ENCODE measurements at places on chromosomes 2 and 18.

GRCh38 chr18:36132756-36133155 lies 3.1 kb downstream of the ELP2 start:
- DNase-seq: no peak

- DNase-seq: no peak
These were observed 14.4 kb downstream of the PIEZO2 start for GRCh38 chr18:11134940-11135339.

GRCh38 chr2:130241041-130241707 lies 42.9 kb upstream of the TUBA3E start:
- DNase-seq: no peak

DNA sequence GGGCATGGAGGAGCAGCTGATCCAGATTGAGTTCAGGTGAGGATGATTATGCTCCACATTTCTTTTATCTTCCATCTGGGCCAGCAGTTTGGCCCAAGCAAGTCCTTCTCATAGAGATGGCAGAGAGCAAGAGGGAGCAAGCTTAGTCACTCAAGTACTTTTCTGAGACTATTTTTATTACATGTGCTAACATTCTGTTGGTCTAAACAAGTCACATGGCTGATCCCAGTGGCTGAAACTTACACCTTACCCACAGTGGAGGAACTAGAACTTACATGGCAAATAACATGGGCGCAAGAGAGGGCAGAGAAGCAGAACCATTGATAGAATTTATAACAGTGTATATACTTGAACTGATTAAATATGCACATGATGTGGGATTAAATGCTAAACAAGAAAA lies 105.7 kb downstream of the KYNU start:
- DNase-seq: no peak

DNA sequence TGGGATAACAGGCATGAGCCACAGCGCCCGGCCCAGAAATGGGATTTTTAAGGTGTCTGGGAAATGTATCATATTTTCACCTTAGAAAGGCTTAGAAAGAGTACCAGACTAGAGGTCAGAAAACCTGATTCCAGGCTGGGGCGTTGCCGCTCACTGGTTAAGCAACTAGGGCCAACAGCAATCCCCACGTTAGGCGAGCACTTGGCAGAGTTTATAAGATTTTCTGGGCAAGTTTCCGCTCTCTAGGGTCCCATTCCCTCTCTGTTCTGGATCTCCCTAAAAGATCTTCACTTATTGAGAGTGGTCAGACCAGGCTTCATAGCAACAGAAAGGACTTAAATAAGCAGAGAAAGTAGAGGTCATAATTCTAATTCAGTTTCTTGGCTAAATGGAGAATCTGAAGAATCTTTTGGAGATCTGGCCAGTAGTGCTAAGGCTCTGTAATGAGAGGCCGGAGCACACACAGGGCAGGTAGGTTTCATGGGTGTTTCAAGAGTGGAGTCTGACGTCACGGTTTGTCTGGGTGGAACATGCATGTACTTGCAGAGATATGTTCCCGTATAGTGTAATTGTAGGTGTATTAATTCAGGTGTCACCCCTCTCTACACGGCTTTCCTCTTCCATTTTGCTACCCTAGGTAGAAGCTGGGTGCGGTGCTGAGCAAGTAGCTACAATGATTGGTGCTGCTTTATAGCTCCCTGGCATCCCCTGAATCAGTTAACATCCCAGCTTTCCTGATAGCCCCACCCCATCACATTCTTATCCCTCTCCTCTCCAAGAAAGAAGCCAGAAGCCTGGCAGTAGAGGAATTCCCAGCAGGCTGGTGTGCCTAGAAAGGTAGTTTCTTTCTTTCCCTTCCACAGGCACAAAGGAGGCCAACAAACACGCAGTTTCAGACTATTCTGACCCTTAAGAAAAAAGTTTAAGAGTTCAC lies 4.4 kb upstream of the SMAD7 start:
- no peak for DNase-seq

DNA sequence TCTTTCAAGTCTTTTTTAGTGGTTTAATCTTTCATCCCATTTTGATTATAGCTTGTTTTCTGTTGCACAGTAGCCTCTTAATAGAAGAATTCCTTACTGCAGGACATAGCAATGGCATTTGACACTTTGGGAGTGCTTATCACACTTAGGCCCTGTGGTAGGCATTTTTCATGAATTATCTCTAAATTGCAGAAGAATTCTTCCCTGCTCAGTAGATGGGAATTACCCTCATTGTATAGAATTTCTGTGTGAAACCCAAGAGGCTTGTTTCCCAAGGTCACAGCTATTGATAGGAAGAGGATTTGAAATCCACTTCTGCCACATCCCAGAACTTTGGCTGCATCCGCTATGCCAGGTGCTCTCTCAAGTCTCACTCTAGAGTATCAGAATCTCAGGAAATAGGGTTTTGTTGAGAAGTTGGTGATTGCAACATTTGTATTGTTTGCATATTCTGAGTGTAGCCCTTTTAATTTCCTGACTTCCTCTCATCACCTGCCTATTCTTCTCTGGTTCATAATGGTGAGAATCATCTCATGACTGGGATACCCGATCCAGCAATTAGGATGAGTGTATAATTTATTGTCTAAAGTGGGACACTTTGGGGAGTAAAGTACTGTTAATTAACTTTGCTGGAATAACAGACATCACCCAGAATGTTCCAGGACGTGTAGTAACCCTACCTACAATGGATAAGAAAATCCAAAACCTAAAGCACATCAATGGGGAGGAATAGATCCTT lies 255.2 kb upstream of the RASGRP3 start:
- no peak for DNase-seq

DNA sequence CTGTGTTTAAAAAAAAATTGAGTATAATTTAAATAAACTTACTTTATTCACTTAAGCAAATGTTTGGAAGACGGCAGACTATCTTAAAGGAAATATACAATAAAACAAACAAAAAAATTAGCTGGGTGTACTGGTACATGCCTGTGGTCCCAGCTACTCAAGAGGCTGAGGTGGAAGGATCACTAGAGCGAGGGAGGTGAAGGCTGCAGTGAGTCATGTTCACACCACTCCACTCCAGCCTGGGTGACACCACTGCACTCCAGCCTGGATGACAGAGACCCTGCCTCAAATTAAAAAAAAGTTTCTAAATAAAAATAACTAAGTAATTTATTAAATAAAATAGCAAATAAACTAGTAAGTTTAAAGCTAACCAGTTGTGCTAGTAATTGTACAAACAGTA lies 7.5 kb downstream of the PUM2 start:
- no peak for DNase-seq

GRCh38 chr18:61898640-61899101 lies 5.9 kb upstream of the RNF152 start:
- no peak for DNase-seq

- no peak for DNase-seq
These were observed 346.9 kb downstream of the DYSF start for GRCh38 chr2:71800106-71800809.

- DNase-seq: peak; percentile 52
These were observed 169.5 kb downstream of the GFPT1 start for GRCh38 chr2:69217333-69218080.

- peak; percentile 26 for DNase-seq
These were observed 916 bp upstream of the PDCD1 start for GRCh38 chr2:241859436-241860183.

- DNase-seq: no peak
These were observed 13.4 kb upstream of the PDIA6 start for GRCh38 chr2:10826026-10826425.

DNA sequence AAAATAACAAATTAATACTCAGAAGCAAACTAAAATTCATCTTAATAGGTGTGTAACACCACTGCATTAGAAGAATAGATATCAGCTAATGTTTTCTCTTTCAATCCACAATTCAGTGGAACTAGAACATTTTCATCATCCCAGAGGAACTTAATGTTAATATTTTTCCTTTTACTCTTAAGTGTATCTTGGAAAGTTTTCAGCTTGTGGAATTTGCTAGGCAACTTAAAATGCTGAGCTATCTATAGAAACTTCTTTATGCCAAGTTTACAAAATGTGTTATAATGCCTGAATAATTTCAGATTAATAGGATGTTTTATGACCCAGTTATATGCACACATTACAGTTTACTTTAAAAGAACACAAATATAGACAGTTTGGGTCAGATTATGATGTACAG lies 86.6 kb upstream of the FAM237A start:
- no peak for DNase-seq

DNA sequence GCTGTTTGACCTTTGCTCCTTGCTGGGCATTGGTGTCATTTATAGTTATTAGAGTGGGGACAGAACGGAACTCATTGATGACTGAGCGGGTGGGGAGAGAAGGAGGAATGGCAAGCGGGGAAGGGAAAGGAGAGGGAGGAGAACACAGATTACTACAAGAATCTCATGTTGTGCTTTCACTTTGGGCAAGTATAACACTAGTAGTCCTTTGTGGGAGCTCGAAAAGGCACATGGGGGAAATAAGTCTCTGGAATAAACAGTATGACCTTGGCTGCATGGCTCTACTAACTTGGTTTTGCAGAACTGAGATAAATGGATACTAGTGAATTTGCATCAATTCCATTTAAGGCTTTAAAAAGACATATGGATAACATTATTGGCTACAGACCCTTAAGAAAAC lies 161.7 kb upstream of the NABP1 start:
- no peak for DNase-seq
